ENCODE measurements at places on chromosomes 1 and 21.

GRCh38 chr1:88787023-88787903, 103.2 kb downstream of the PKN2 start:
- DNase-seq, result no peak

GRCh38 chr1:44644806-44645205, 29.5 kb downstream of the TMEM53 start:
- DNase-seq, result no peak

DNA sequence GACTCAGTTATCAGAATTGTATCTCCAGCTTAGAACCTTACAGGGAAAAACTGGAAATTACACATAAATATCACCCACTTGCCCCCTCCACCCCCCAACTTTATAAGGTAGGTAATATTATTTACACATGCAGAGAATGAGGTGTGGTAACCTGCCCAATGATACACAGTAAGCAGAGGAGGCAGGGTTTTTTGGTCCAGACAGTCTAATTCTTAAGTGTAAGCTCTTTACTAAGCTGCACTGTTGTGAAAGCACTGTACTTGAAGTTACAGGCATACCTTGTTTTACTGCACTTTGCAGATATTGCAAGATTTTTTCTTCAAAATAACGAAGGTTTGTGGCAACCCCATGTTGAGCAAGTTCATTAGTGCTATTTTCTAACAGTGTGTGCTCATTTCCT, 24.8 kb upstream of the MYOCOS start:
- no peak for DNase-seq

- DNase-seq, result no peak
Measured at GRCh38 chr1:100440075-100440809, 87.9 kb downstream of the CDC14A start.

GRCh38 chr1:76770979-76771378, 96.3 kb upstream of the ST6GALNAC5 start:
- no peak for DNase-seq

All from suprapubic skin (tissue), 4 donors.